ENCODE measurements at places on chromosomes 3 and 15.

DNA sequence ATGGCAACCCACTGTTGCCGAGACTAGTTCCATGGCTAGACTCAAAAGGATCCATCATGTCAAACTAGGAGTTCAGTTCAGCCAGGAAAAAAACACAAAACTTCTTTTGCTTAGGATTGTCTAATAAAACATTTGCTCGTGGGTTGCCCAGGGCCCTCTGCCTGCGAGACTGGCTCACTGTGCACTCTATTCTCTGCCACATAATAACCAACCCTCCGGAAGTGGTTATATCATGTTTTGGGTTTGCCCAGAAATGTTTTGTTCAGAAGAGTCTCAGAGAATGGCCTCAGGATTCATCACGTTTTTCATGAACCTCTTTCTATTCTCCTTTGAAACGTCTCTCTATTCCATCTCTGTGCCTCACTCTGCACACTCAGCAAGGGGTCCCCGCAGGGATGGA is 216.1 kb downstream of the SV2B start:
- DNase-seq: no peak

GRCh38 chr3:37628711-37629301 is 232.9 kb upstream of the CTDSPL start:
- no peak for DNase-seq

- DNase-seq: no peak
These were observed 20.7 kb upstream of the ISLR2 start for GRCh38 chr15:74109713-74110112.

GRCh38 chr3:60967141-60967540 is 284.1 kb downstream of the FHIT start:
- DNase-seq: no peak

Data from osteoblast (primary cell).